ENCODE measurements at places on chromosomes 3 and 15.
A peak's percentile ranks its signal among the peaks of the same experiment; 100 is the strongest.

DNA sequence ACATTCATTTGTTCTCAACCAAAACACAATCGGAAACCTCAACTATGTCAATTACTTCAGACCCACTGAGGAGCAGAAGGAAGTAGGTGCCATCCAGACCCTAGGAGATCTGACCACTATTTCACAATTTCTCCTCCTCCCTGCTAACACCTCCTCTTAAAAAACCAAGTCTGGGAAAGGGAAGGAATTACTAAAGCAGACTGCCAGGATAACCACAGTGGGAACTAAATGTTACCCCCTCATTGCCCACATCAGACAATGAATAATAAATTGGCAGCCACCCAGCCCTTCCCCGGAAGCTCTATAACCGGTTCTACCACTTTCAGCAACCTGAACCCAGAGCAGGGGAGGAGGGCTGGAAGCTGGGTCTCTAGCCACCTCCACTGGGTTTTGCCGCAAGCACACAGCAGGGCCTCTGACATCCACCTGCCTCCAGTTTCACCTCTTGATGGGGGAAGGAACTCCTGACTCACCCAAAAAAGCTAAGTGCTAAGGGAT lies 17.6 kb downstream of the C15orf62 start:
- DNase-seq: peak; percentile 81

DNA sequence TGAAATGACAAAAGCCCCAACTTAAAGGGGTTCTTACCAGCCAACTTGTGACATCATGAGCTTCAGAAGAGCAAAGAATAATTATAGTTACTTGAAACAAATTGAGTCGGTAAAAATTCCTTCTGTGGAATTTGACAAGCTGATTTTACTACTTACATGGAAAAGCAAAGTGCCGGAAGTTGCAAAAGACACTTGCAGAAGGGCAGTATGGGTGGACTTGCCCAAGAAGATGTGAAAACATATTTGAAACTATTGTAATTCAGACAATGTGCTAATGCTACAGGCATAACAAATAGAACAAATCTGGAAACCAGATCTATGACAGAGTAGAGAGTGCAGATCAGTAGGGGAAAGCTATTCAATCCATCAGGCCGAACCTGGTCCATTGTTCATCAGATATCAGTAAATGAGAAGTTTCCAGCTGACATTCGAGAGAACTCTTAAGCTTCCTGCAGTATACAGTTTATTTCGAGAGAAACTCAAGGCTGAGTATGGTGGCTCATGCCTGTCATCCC lies 2.5 kb upstream of the KIF7 start:
- DNase-seq: no peak

- no peak for DNase-seq
These were observed at the start of gene MKRN2OS for GRCh38 chr3:12545473-12545791. MKRN2OS (minus strand) TSS chr3:12545499; CDS start chr3:12545464, 35 bp downstream.

DNA sequence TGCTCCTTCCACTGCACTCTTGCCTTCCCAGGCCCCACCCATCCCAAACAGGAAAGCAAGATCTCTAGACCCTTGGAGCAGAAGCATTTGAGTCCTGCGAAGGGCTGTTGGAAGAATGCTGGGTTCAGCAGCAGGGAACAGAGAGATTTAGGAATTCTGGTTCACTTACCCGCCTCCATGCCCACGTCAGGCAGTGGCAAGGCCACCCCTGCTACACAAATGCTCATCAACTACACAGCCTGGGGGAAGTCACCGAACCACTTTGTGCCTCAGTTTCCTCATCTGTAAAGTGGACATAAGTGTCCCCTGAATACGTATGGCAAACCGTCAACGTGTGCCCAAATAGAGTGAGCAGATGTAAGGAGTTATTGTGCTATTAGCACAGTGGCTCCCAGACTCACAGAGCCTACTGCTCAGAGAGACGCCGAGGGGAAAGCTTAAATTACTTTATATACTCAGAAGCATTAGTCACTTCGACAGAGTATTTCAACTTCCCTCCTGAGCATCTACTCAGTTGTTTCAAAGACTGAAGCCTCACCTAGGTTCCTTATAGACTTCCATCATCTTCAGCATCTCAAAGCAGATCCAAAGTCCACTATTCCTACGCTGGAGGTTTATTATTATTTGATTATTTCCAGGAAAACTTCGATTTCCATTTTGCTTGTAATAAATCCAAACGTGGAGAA lies 905 bp downstream of the HOMER2 start:
- no peak for DNase-seq

GRCh38 chr3:156598413-156598812 lies 43.5 kb upstream of the SSR3 start:
- DNase-seq: no peak

GRCh38 chr3:72515941-72516340 lies 332.3 kb downstream of the SHQ1 start:
- no peak for DNase-seq

- DNase-seq: no peak
These were observed 13.5 kb upstream of the CCDC80 start for GRCh38 chr3:112654492-112654891.

DNA sequence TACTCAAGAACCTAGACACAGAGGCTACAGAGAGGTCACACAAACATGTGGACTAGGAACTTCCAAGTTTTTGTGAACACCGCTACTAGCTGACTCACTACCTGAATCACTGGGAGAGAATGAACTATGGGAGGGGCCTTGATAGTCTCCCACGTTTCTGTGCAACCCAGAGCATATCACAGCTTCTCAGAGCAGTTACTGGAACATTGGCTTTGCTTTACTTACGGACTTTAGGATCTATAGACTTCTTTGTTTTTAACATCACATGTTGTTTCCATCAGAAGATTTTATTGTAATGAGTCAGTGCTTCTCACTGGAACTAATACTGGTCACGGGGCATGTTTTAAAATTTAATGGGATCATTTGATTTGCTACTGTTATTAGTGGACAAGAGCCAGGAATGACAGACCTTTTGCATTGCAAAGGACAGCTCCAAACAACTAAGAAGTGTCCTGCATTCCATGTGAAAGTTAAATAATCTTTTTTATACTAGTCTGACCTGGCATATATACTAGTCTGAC lies 35.6 kb downstream of the RTP4 start:
- DNase-seq: no peak

All from activated CD4-positive, alpha-beta T cell treated with anti-CD3 and anti-CD28 coated beads for 36 hours (primary cell).